ENCODE measurements at places on chromosomes 5 and 9.

- no peak for DNase-seq
Measured at GRCh38 chr5:20636686-20637085, 648.7 kb upstream of the CDH18 start.

GRCh38 chr5:18967637-18968036 lies 1020.4 kb downstream of the CDH18 start:
- DNase-seq, result no peak

- DNase-seq, result no peak
Measured at GRCh38 chr5:777756-778161, 6.8 kb downstream of the ZDHHC11B start.

GRCh38 chr5:91382530-91383026 lies 539 bp downstream of the ARRDC3 start:
- DNase-seq, result no peak

DNA sequence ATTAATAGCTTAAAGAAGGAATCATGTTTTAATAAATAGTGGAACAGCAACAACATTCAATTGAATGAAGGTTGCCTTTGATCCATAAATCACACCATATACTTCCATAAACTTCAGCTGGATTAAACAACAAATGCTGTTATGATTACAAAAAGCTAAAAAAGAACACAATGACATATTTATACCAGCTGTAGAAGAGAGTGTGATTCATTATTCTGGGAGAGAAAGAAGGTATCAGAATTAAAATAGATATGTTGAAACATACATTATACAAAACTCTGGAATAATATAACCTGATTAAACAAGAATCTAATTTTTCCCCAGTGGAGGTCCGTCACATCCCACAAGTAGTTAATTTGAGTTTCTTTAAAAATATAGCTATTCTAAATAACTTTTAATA lies 7.5 kb upstream of the RECK start:
- DNase-seq, result no peak

GRCh38 chr5:56494300-56494731 lies 261.2 kb upstream of the ANKRD55 start:
- DNase-seq, result no peak

DNA sequence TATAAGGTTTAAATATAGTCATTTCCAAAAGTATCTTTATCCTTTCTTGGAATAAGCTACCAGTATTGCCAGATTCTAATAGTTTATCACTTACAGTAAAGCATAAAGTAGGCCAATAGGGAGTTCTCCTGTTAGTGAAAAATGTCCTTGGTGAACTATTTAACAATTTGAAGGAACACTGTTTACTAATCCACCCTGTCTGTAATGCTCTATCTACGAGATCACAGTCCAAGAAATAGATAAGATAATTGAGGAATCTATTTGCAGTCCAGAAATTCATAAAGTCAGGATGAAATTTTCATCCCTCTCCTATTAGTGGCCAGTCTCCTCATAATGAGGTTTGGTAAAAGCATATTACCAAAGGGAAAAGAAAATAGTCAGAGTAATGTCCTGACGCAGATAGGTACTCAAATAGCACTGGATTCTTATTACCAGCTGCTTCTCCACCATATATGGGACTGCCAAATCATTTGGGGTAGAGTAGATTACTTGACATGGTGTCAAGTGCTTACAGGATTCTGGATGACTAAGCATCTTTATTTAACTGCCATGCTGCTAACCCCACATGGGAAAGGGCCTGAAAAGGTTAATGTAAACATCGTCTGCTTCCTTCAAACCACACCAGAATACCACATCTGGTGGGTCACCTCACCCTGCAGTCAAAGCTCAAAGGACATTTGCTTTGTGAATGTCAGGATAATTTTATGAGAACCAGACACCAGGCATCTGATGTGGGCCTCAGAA lies 808.1 kb downstream of the EFNA5 start:
- DNase-seq, result no peak

DNA sequence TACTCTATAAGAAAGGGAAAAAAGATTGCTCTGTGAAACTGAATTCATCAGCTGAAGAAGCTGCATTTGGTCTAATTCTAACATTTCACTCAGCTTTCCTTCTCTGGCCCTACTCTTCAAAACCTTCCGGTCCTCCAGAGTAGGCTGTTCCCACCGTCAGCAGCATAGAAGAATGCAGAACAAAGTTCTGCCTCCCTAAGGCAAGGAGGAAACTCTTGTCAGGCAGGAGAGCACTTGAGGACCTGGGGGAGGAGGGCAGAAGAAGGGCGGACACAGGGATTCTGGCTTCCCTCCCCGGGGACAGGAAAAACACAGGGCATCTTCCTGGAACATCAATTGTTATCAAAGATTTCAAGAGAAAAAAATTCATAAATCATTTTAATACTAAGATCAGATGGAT lies 69.2 kb upstream of the SHB start:
- no peak for DNase-seq

DNA sequence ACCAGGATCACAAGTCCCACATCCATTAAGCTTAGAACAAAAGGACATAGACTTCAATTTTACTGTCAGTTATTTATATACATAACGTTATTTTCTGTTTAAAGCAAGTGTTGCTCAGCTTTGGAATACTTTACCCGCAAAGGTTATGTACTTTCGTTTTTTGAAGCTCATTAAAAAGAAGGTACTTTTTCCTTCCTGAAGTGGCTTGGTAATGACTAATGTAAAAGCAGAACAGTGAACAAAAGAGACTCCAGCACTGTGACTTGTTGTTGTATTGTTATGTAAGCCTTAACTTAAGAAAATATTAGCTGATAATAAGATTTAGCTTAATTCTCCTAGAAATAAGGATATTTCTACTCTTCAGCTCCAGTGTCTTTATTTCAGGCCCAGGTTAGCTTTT lies 97.3 kb upstream of the SLCO6A1 start:
- no peak for DNase-seq

DNA sequence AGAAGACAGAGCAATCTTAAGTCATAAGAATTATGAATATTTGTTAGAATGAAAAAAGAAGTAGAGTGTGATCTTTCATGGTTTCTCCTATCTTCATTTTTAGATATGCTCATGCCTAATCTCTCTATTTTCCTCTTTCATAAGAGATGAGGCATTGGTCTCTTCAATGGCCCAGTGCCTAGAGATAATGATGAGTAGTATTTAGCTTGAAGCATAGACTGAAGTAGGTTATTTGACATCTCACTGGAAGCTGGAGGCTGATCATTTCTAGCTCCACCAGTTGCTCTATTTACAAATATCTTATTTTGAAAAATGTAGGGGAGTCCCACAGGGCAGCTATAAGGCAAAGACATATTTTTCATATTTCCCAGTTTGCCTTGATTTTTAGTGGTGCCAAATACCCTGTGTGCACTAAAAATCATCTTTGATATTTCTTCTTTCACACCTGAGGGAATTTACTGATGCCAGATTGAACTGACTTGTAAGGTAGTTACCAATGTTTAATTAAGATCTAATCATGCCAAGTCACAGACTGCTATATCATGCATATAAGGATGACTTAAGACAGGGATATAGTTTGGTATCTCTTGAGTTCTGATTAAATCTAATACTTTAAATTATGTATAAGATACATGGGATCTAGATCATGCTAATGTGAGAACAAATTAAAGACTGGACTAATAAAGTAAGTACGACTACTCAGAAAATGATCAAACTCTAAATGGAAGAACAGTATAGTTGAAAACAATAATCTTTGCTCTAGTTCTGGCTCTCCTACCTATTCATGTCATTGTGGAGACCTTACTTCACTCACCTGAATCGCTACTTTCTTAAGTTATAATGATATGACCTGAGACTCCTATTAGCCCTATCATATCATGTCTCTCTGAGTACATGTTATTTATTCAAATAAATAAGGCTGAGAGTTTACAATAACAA lies 108.2 kb upstream of the IFNE start:
- no peak for DNase-seq

DNA sequence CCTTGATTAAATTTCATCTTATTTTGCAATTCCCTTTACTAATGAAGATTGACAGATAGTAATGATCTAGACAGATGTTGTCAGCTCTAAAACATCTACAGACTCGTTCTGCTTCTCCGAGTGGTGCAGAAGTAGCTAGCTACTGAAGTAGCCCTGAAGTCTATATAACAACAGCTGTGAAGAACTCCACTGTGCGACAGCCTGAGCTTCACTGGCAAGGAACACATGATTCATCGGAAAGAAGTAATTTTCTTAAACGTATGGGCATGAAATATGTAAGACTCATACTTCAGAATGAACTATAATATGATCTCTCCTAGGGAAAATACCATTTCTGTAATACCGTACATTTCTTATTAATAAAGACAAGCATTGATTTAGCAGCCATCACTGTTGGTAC lies 96.2 kb downstream of the TRPM3 start:
- DNase-seq, result no peak

GRCh38 chr5:179194941-179195381 lies 134.8 kb downstream of the ZNF354C start:
- DNase-seq, result no peak

GRCh38 chr9:18421391-18421790 lies 52.6 kb upstream of the ADAMTSL1 start:
- DNase-seq, result no peak

DNA sequence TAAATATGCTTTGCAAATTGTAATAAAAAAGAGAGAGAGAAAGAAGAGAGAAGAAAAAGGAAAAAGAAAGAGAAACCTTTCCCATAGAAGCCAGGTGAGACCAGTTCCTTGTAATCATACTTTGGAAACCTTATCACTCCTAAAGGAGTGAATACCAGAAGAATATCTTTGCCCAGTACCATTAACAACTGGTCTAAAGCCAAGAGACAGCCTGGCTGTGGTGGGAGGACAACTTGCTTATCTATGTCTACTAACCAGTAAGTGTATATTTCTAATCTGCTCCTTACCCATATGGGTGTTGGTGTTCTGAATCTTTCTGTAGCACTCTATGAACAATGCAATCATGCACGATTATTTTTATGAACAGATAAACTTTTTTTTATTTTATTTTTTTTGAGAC lies 10.5 kb upstream of the TXN start:
- DNase-seq, result no peak

- DNase-seq, result no peak
Measured at GRCh38 chr9:113572076-113572861, 108.7 kb downstream of the RGS3 start.

GRCh38 chr5:162637481-162637880 lies 569.9 kb downstream of the GABRG2 start:
- DNase-seq, result no peak

GRCh38 chr9:88380118-88380517 lies 8.1 kb upstream of the SPIN1 start:
- DNase-seq, result no peak

DNA sequence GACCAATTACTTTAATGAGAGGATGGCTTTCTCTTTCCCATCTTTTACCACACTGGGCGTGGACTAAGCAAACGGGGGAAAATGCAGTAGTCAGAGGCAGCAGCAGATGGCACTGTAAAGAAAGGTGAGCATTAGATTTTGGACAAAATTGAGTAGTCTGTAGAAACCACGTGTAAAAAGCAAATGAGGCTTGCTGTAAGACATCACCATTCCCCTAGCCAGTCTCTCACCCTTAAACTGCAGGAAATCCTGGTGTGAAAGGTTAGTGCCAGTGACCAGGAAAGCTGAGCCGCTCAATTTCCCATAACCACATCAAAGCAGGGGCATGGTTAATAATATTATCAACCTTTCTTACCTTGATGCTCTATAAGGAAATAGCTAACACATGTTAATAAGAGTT lies 31.8 kb downstream of the SPATA31C2 start:
- DNase-seq, result no peak

DNA sequence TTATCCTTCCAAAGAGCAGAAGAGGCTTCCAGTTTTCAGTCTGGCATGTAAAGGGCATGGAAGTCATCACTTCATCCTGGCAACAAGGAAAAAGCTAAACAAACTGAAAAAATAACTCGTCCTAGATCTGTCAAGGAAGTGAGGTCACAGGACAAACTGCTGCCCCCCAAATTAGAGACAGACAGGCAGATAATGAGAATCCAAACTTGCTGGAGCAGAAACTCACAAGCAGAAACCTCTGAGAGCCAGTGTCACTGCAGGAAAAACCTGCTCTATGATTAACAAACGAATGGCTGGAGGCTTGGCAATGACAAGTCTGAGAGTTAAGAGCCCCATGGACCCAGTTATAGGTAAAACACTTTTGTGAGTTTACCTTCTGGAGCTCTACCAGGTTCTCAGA lies 18.9 kb upstream of the MLANA start:
- no peak for DNase-seq

DNA sequence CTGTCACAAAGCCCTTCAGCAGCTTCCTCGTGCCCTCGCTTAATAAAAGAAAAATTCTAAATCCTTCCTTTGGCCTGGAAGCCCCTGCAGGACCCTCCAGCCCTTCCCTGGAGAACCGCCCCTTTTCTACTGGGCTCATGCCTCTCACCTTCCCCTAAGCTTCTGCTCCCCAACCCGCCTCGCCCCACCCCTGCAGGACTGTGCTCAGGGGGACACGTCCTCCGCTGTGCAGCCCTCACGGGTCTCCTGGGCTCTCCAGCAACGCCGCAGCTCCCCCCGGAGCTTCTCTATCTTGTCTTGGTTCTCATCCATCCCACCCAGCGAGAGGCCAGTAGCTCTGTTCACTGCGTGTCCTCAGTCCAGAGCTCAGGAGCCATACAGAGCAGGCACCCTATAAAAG lies 65.6 kb upstream of the SARDH start:
- no peak for DNase-seq

DNA sequence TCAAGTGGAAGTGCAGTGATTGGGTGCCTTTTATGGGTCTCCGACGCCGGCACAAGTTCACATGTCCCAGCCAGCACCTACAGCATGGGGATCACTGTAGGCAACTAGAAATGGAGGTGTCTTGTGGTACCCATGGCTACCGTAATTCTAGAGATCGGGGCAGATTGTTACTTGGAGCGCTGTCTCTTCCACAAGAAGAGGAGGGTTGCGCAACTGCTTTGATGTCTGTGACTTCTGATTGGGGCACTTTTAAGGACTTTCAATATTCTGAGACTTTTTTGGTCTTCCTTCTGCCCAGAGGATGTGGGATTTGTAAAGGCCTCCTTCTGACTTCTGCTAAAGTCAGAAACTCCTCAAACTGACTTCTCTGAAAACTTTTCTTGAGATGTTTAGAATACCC lies 41.9 kb downstream of the GLRX start:
- no peak for DNase-seq

GRCh38 chr5:172336264-172336663 lies 52.7 kb upstream of the UBTD2 start:
- no peak for DNase-seq

GRCh38 chr5:78533356-78533755 lies 115.2 kb downstream of the LHFPL2 start:
- DNase-seq, result no peak

DNA sequence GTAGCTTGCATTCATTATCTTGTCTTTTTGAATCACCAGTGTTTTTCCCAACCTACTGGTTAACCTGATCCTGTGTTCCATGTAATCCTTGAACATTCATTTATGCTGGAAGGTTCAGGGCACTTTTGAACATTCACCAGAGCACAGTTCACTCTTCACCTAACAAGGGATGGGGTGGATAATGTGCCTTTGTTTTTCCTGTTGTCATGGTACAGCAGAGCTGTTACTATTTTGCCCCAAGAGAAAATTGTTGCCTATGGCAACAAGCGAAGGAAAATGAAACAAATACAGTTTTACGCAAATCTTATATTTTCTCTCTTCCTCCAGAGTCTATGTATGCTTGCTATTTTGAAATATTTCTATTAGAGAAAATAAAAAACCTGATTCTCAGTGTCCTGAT lies 60.3 kb upstream of the RIOK2 start:
- no peak for DNase-seq
